Stimulated activated CD8-positive, alpha-beta memory T cell treated with anti-CD3 and anti-CD28 coated beads, Interleukin-2, amount 100 ng/mL, for 1 hour (primary cell): ENCODE measurements at places on chromosomes 4 and X.

- no peak for DNase-seq
Observed at GRCh38 chr4:154908168-154908567, 127.1 kb downstream of the RBM46 start.

DNA sequence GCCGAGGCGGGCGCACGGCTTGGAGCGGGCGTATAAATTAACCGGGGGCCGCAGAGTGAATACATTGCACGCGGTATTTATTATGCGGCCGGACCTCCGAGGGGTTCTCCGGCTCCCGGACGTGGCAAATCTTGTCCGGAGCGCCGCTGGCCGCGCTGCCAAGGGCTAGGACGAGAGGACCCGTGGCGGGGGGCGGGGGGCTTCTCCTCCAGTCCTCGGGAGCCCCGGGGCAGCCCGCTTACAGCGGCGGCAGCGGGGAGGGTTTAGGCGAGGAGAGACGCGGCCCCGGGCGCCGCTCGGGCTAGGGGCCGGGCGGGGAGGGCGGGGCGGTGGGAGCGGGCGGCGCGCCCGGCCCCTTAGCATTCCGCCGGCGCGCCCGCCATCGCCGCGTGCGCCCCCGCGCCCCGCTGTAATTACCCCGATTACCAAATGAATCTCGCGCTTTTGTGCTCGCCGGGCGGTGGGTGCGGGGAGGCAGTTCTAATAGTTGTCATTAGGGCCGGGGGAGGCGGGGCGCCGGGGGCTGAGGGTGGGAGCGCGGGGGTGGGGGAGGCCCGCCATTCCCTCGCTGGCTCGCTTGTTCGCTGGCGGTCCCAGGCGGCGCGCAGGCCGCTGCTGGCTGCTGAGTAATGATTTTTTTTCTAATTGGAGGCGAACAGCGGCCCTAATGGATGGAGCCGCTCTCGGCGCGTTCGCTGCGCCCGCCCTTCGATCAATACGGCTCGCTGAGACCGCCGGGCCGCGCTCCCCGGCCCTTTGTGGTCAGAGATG, 276.6 kb downstream of the BCOR start:
- DNase-seq, result no peak

DNA sequence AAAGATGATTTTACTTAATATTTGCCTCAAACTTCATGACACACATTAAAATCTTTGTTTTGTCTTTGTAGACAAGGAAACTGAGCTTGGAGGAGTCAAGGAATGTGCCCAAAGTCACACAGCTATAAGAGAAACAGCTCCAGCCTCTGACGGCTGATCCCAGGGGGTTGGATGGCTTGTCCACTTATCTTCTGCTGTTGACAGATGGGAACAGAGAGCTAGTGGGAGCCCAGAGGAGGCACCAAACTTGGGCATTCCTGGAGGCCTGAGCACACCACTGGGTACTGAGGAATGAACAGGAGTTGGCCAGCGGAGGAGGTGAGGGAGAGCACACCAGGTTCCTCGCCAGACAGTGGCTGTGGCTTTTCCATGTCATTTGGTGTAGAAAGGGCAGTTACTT, 56.4 kb upstream of the GPR78 start:
- DNase-seq, result no peak

GRCh38 chr4:121096191-121096590, 23.9 kb upstream of the NDNF start:
- no peak for DNase-seq

DNA sequence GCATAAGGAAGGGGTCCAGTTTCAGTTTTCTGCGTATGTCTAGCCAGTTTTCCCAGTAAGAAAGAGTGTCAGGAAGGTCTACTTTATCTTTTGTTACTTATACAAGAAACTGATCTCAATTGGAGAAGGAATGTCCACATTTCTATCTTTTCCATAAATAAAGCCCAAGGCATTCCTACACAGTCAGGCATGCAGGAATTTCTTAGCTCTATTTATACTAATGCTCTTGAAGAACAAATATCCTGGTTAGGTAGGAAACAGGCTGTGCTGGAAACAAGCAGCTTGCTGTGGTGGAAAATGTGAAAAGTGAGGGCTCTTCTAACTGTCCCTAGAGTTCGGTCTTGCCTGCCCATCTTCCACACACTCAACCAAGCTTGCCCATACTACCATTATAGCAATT, 37.9 kb upstream of the PITX2 start:
- no peak for DNase-seq

GRCh38 chr4:75779105-75779757, 54.9 kb downstream of the USO1 start:
- no peak for DNase-seq

DNA sequence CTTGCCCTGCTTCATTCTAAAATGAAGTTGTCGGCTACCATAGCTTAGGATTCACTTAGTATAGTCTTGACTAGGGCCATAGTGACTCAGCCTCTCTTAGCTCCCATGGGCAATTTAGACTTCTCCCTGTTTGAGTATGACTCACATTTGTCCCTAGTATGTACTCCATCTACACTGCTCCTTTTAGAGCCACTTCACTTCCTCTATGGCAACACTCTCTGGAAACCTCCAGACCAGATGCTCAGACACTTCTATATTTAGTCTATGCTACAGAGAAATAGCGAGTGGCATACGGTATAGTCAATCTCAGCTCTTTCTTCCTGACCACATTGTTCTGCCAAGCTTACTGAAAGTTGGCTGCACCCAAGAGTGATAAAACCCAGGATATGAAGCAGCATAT, 11.2 kb downstream of the MEPE start:
- DNase-seq, result no peak

DNA sequence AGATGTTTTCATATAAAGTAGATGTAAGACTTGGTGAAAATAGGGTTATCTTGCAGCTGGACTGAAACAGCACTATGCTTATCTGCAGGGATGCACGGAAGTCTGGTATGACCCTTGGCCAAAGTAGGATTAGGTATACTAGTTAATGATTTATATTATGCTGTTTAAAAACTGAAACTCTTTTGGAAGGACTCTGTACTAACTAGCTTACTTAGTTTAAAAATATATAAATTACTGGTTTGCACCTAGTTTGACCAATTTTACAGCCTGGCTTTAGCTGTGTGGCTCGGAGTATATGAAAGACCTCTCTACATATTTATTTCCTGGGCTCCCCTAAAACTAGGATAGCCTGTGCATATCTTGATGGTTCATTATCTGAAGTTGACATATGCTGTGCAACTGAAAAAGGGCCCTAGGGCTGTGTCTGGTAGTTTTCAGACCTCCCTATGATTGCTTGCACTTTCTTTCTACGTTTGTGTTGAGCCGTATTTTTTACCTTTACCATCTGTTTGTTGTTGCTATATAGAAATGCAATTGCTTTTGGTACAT, 89.2 kb downstream of the TMEM144 start:
- no peak for DNase-seq

DNA sequence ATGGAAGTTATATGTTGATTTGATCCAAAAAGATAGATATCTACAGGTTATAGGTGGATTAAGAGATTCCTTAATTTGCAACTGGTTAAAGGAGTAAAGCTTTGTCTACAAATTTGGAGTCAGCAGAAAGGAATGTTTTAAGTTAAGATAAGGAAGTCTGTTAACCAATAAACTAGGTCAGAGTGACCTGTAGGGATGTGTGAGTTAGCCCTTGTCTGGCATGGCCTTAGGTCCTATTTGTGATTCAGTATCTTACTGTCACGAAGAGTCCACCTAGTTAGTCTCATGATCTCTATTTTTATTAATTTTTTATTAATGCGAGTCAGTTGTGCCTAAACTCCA, 230.8 kb downstream of the INPP4B start:
- DNase-seq, result no peak

DNA sequence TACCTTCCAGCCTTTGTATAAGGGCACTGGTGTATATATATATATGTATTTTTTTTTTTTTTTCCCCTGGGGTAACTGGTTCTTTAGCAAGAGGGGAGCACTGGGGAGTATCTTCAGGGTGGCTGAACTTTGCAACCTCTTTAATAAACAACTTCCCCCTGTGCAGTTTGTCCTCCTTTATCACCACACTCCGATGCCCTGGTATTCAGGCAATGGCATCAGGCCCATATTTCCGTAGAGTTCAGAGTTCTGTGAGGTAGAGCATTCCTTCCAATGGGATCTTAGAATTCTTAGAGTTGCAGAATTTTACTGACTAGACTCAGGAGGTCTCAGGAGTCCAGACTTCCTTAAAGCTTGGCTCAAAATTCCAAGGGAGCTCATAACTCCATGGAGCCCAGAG, 24.6 kb downstream of the NYX start:
- DNase-seq, result no peak

DNA sequence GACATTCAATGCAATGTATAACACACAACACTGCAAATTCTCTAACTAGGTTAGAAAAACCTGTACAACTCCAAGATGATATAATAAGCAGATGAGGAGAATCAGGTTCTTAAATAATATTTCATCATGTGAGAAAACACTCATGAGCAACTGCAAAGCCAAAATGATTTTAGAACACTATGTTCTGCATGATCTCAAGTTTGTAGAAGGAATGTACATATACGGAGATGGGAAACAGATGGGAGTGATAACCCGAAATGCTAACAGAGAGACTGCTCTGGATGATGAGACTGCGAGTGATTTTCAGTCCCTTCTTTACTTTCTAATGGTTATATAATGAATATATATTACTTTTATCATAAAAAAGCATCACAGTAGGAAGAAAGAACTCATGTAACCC, 80.9 kb downstream of the PCYT1B start:
- DNase-seq, result no peak

- DNase-seq, result no peak
Observed at GRCh38 chr4:47835494-47835893, 2.4 kb downstream of the CORIN start.
